NCI-H2081 (cell line): ENCODE measurements at places on chromosomes 12 and 14.

- no peak for DNase-seq
These were observed 213.0 kb downstream of the MED13L start for GRCh38 chr12:116064493-116064892.

GRCh38 chr12:98439981-98440581 is 75.3 kb upstream of the TMPO start:
- DNase-seq = no peak

- DNase-seq = no peak
These were observed 851.6 kb downstream of the NRXN3 start for GRCh38 chr14:79021766-79022165.

GRCh38 chr12:131944601-131945251 is 5.0 kb upstream of the EP400 start:
- no peak for DNase-seq
